Omental fat pad (tissue), 4 donors: ENCODE measurements at places on chromosomes 6 and 20.

DNA sequence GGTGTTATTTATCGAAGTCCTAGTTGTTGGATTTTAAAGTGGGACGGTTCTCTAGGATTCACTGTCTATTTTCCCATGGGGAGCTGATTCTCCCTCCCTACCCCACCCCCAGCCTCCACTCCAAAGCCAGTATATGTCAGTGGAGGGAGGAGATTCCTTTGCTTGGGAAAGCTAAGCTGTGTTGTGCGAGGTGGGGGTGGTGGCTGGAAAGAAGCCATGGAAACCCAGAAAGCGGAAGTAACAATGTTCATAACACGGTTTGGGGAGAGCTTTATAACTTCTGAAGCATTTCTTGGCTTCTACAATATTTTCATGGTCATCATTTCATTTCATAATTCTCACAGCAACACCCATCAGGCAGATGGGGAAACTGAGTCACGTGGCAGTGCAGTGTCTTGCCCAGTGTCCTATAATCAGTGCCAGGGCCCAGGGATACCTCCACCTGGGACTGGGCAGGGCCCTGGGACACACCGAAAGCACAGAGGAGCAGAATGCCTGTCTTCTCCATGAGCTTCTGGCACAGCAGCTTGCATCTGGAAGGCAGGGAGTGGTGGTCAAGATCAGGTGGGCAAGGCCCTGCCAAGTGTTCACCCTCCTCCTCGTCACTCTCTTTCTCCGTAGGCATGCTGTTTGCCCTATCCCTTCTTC is 4.5 kb downstream of the SUN5 start:
- DNase-seq, result no peak

DNA sequence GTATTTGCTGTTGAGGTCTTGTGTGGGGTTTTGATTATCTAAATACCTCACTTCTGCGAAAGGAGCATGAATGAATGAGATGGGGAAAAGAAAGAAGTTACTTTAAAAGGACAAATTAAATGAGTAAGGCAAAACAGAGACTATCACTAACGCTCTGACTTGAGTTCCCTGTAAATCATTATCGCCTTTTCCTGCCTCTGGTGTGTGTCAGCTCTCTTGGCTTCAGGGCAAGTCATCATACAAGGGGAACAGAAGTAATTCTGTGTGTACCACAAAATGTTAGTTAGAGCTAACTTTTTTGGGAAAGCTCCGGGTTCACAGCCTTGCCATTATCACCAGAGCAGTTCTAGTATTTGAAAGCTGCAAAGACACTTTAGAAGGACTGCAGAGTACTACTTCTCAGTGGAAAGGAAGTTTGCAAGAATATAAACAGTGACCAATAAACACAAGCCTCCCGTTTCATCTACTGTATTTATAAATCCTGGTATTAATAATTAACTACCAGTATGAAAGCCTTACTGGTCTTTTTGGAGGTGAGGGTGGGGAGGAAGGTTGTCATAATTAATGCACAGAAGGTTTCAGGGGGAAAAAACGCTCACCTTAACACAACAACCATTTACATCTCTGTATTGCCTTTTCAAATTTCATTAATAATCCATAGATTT is 1.2 kb downstream of the DZANK1 start:
- no peak for DNase-seq

GRCh38 chr20:58829531-58829941 is 21.2 kb downstream of the GNAS-AS1 start:
- no peak for DNase-seq

DNA sequence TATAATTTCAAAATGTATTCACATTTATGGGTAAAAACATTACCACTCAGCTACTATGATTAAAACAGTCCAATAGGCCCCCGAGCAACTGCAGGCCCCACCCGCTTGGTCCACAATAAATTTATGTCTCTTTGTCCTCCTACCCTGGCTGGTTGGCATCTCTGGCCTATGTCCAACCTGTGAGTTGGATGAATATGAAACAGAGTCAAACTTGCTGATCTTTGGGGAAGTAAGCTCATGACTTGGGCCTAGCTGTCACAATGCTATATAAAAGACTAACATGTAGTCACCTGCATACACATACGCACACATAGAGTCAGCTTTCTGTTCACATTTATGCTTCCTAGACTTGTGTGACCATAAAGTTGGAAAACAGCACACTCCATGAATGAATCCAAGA is 20.5 kb downstream of the MAP7 start:
- no peak for DNase-seq

GRCh38 chr6:408599-409102 is 17.1 kb downstream of the IRF4 start:
- no peak for DNase-seq

DNA sequence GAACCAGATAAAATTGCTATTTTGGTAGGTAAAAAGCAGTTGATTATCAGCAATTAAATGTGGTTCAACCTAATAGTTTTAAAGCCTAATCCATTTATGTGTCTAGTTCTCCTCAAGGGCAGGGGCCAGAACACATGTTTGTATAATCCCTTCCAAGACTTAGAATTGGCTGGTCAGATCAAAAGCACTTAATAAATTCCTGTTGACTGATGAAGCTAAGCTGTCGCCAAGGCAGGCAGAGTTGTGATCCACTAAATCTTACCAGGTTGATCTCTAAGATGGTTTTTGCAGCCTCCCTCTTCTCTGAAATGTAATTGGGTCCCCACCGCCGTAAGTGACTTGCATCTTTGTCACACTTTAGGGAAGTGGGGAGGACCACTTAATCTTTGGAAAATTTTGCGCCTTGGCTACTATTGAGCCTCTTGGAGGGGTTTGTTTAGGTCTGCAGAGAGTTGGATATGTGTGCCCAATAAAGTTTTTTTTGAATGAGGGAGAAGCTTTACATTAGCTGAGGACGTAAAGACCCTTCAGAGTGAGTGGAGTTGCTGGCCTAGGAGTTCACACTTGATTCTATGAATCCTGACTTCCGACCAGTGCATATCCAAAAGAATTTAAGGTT is 65.9 kb downstream of the PHF20 start:
- no peak for DNase-seq

- DNase-seq, result no peak
Measured at GRCh38 chr20:22159276-22159675, 425.1 kb downstream of the FOXA2 start.

- DNase-seq, result no peak
Measured at GRCh38 chr6:20509212-20509611, 25.0 kb upstream of the CDKAL1 start.

- no peak for DNase-seq
Measured at GRCh38 chr20:39986173-39986904, 702.7 kb downstream of the MAFB start.

DNA sequence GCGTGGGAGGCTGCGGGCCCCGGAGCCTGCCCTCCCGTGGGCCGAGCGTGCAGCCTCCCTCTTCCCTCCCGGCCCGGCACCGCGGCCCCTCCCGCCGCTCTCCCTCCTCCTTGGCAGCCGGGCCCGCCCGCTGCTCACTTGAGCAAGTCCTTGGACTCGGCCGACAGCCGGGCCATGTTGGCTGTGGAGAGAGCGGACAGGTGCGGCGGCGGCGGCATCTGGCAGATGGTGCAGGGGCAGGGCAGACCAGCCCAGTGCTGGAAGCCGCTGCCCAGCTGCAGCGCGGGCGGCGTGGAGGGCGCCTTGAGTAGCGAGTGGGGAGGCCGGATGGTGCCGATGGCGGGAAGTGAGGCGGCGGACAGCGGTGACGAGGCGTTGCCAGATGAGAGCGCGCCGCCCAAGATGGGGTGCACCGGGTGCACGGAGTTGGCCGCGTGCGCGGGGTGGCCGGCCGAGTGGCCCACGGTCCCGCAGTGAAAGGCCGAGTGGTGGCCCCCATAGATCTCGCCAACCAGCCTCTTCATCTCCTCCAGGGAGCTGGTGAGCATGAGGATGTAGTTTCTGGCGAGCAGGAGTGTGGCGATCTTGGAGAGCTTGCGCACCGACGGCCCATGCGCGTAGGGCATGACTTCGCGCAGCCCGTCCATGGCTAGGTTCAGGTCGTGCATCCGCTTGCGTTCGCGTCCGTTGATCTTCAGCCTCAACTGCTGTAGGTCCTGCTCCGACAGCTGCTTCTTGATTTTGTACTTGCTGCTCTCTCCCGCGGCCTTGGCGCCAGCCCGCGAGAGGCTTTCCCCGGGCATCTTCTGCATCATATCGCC is 766 bp downstream of the OLIG3 start:
- no peak for DNase-seq

- no peak for DNase-seq
Measured at GRCh38 chr20:42721923-42722322, 467.8 kb downstream of the PTPRT start.

GRCh38 chr6:168044521-168045130 is 34.4 kb downstream of the FRMD1 start:
- DNase-seq, result no peak

- no peak for DNase-seq
Measured at GRCh38 chr6:134480593-134480992, 162.7 kb upstream of the SGK1 start.

GRCh38 chr20:10857352-10858070 is 183.7 kb upstream of the JAG1 start:
- DNase-seq, result no peak

DNA sequence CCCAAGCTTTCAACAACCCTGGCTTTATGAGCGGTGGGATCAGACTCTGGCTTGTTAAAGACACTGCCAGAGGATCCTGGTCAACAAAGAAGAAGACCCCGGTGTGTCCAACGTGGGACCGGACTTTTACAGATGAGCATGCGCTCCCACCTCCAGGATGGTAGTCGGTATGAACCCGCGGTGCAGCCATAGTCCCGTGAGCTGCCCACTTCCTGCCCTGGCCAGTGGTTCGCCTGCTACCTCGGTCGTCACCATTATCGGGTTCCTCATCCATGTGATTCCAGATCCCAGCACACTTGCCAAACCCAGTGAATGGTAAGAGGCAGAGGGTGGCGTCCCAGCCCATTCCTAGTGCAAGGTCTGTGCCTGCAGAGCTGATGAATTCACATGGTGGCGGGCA is 112.7 kb downstream of the AGPAT4 start:
- DNase-seq, result no peak

GRCh38 chr6:125101631-125102030 is 51.9 kb upstream of the TPD52L1 start:
- DNase-seq, result no peak

DNA sequence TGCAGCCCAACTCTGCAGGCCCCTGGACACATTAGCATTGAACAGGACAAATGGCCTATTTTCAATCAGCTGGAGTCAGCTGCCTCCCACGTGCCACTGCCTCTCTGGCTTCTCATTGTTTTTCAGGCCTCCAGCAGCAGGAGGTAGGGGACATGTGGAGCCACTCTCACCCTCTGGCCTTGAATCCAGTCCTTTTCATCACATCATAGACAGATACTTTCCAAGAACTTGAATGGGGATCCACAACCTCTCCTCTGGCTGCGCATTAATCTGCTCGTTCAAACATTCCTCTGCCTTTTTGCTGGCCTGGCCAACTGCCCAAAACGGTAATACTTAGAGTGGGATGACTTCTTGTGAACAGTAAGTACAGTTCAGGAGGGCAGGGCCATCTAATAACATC is 592.3 kb downstream of the PKHD1 start:
- DNase-seq, result no peak

DNA sequence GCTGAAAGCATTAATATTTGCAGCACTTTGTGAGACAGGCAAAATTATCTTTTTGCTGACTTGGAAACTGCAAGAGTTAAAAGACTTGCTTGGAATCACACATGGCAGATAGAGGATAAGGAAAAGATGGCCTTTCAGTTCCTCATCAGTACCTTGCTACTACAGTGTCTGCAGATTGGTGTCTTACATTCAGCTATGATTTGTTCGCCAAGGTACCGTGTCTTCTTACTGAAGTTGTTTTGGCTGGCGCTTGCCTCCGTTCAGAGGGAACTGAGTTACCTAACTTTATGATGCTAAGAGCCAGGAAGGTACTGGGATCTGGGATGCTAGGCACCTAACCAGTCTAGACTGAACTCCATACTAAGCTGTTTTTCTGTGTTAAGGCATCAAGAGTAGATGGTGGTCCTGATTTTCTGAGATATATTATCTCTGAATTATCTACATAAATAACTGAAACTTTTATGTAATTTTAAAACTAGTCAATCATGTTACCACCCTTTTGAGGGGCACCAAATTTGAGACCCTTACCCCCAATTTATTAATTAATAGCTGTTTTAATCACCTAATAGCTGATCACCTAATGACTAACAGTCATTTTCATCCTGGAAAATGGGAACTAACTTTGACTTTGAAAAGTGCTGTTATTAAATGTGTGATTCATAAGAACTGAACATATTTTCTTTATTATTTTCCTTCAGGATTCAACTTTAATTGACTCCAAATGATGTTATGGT is 2.5 kb downstream of the WTAP start:
- DNase-seq, result no peak

DNA sequence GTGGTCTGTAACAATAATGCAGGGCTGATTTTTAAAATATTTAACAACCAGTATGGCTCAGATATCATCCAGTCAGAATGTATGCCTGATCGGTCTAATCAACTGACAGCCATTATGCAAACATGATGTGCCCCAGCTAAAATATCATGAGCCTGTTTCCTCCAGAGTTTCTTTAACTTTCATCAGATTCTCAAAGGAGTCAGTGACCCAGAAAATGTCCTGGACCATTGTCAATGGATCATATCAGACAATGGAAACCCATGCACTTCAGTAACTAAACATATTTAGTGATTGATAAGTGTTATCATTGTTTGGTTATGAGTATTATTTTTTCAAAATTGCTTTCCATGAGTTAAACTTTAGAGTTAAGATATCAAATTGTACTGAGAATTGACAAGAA is 173.5 kb downstream of the LMBRD1 start:
- DNase-seq, result no peak

- peak; percentile 34 for DNase-seq
Measured at GRCh38 chr20:1108437-1108920, 9.9 kb upstream of the PSMF1 start.

DNA sequence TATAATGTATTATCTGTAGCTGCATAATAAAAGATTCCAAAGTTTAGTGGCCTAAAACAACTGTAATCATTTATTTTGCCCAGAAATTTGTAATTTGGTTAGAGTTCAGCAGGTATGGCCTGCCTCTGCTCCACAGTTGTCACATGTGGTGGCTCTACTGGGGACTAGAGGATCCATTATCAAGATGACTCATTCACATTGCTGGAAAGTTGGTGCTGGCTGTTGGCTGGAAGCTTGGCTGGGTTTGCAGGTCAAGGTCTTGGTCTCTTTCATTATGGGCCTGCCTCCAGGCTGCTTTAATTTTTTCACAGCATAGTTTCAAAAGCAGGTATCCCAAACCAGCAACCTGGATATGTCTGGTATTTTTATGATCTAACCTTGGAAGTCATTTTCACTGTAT is 17.6 kb downstream of the TRDN start:
- DNase-seq, result no peak

GRCh38 chr20:9160331-9160730 is 91.4 kb downstream of the PLCB4 start:
- no peak for DNase-seq

DNA sequence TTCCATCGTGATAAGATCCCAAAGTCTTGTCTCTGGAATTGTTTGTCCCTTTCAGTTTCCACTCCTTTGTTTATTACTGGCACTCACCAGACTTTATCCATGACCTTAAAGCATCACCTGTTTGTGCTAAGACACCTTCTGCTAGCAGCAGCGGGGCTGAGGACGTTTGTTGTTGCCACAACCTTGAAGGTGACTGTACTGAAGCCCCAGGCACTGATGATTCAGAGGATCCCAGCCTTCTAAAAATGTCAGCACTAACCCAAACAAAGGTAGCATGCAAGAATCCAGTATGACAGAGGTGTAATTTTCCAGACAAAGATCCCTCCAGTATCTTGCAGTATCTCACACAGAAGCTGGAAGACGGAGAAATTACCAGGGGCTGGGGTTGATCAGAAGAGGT is 28.9 kb upstream of the SMIM8 start:
- DNase-seq, result no peak
